ENCODE measurements at places on chromosomes 7 and 10.
A peak's percentile ranks its signal among the peaks of the same experiment; 100 is the strongest.

- DNase-seq = no peak
Observed at GRCh38 chr7:84009051-84009450, 185.5 kb downstream of the SEMA3A start.

GRCh38 chr10:128087884-128088709 lies 38.1 kb downstream of the MKI67 start:
- no peak for DNase-seq

DNA sequence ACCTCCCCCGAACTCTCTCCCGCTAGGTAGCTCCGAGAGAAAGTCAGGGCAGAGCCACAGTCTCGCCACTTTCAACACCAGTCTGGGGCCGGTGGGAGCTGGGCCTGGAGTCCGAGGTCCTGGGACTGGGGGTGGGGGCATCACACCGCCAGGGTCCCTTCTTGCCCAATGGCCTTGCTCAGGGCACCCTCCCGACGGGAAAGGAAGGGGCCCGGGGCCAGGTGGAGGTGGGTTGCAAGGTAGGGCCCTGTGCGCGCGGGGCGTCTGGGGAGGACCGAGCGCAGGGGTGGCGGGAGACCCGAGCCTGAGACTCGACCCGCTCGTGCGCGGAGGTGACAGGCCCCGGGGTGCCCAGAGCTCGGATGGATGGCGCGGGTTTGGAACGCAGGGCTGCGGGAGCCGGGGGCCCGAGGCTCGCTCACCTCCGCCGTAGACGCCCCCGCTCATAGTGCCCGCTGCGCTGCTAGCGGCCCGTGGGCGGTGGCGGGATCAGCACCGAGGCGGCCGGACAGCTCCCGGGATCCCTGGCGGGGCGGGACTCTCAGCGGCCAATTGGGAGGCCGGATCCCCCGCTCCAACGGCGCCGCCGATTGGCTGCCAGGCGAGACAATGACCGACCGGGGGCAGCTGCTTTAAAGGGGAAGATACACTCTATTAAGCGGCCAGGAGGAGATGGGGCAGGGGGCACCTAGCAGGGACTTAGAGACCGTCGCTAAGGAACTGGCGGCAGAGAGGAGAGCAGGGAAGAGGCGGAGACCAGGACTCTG lies at the start of gene ACTL6B:
Gene ACTL6B, minus strand, starts transcription at position 541 of the 767 bp plus-strand sequence. Its CDS starts 94 bp downstream, at position 447.
- DNase-seq = peak; percentile 9

DNA sequence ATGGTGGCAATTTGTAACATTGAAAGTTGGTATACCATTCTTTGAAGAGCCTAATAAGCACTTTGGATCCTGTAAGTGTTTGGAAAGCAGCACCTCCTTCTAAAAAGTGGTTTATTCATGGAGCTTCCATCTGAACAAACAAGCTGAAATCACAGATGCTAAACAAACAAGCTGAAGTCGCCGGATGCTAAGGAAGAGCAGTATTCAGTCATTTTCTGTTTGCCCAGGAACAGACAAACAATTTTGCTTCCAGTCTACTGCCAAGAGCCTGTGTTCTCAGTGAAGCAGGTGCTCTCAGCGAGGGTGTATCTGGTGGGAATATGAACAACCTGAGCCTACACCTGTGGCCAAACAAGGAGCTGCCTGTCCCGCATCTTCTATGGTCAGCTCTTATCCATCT lies 6.3 kb downstream of the COL28A1 start:
- DNase-seq = no peak

- DNase-seq = no peak
Observed at GRCh38 chr7:130302649-130303048, 9.7 kb downstream of the CPA4 start.

DNA sequence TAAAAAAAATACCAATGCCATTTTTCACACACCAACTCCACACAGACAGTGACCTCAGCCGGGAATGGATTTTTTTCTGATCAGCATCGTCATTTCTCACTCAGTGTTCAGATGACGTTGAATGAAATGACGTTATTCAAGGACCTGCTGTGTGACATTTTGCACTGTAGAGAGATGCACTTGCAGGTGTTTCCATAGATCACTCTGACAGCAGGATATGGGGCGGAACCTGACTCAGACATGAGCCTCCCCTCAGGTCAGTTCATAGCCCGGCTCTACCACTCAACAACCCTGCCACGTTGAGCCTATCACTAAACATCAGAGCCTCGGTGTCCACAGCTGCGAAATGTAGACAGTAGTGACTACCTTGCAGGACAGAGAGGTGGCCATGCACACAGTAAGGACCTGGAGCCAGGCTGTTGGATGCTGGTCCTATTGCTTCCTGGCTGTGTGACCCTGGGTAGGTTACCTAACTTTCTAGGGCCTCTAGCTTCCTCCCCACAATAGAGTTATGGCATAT lies 41.4 kb upstream of the ANTXRL start:
- no peak for DNase-seq

GRCh38 chr10:100009283-100009792 lies 409 bp downstream of the DNMBP start:
- DNase-seq = no peak

DNA sequence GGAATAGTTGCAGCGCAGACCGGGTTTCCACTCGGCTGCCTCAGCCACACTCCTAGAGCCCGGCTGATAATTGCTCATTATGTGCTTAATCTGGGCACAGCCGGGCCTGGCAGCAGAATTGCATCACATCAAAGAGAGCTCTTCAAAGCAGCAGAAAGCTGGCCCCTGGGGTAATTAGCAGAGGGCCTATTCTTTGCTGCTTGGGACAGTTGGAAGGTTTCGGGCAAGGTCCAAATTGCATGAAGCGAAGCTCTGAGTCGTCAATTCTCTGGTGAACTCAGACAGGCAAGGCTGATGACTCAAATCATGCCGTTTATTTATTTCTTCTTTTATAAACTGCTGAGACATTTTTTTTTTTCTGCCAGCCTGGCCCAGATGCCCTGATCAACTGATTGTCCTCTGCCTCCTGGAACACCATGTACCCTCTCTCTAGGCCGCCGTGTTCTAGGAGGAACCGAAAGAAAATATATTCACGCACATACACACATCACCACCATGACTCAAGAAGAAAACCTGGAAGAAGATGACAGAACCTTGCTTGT lies 242.2 kb downstream of the RAB11FIP2 start:
- DNase-seq = no peak

DNA sequence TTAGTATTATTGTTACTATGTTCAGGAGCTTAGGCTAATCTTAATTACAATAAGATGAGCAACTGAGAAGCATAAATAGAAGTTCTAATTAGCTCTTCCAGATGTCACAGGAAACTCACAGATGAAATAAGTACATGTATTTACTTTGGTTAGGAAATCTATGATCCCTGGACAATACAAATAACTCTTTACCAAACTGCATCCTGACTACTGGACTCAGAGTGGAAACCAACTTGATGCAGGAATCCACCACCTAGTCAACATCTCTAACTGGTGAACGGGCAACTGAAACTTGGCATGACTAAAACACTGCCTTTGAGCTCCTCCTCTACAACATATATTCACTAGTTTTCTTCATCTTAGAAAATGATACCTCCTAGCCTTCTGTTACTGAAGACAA lies 193.2 kb downstream of the AGMO start:
- no peak for DNase-seq

- DNase-seq = no peak
Observed at GRCh38 chr10:108788891-108789290, 1134.4 kb downstream of the XPNPEP1 start.

DNA sequence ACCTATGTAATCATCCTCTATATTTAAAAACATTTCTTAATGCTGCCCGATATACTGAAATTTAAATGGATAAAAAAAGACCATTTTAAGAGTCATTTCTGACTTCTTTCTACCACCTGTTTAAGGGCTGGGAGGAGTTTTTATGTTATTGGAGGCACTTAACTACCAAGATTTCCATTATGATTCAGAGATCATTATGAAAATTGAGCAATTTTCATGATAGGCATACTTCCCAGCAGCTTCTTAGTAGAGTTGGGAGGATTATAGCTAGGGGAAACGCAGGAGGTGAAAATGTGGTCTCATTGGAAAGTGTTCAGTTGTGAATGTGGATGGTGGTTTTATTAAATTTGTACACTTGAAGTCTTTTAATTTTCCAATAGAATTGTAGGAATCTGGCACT lies 28.4 kb upstream of the FAM204A start:
- DNase-seq = no peak

DNA sequence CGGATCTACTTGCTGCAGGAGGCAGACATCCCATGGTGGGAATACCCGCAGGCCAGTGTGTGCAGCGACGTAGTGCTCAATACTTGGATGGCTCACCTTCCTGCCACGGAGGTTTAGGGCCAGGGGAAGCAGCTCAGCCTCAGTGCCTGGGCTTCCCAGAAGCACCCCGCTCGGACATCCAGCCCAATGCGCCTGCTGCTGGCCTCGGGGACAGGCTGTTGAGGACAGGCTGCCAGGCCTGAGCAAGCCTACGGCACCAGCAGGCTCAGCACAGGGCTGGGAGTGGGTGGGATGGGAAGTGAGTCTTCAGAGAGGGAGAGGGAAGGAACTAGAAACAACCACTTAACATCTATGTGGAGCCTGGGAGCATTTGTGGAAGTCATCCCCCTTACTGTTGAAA lies 441.3 kb upstream of the MGMT start:
- DNase-seq = no peak

DNA sequence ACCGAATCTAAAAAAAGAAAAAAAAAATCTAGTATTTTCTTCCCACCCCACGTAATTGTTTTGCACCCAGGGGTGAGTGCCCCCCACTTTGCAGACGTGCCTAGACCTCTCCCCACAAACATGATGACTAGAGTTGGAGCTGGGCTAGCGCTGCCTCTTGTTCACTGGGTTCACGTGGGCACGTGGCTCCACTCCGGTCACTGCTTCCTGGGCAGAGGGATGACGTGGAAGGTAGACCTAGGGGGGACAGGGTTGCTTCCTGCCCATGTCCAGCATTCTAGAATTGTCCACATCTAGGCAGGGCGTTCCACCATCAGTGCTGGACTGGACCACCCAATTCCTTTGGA lies 861 bp upstream of the LIMK1 start:
- DNase-seq = no peak

DNA sequence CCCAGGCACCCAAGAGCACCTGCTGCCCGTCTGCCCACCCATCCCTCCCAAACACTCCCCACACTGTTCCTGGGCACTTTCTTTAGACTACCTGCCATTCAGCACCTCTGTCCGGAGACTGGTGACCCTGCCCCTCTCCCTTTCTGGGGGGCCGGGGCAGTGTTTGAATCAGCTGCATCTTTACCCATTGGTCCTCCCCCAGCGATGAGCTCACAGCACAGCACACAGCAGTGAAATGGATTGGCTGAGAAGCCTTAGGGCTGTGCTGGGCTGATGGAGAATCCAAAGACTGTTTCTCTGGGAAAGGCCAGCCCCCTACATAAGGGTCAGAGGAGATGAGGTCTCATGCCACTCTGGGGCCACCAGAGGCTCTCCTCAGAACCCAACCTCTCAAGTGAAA lies 40.2 kb downstream of the VWA2 start:
- DNase-seq = no peak

GRCh38 chr7:141001122-141001521 lies 13.6 kb downstream of the MRPS33 start:
- DNase-seq = no peak

GRCh38 chr7:151692721-151693120 lies 173.0 kb upstream of the RHEB start:
- DNase-seq = no peak

- DNase-seq = no peak
Observed at GRCh38 chr7:131035088-131035770, 292.4 kb upstream of the MKLN1 start.

GRCh38 chr10:119333146-119333792 lies 125.9 kb downstream of the GRK5 start:
- peak; percentile 23 for DNase-seq

- no peak for DNase-seq
Observed at GRCh38 chr7:27171637-27172314, 2.3 kb downstream of the HOXA10 start.

GRCh38 chr10:71750124-71750841 lies 23.0 kb downstream of the VSIR start:
- no peak for DNase-seq

DNA sequence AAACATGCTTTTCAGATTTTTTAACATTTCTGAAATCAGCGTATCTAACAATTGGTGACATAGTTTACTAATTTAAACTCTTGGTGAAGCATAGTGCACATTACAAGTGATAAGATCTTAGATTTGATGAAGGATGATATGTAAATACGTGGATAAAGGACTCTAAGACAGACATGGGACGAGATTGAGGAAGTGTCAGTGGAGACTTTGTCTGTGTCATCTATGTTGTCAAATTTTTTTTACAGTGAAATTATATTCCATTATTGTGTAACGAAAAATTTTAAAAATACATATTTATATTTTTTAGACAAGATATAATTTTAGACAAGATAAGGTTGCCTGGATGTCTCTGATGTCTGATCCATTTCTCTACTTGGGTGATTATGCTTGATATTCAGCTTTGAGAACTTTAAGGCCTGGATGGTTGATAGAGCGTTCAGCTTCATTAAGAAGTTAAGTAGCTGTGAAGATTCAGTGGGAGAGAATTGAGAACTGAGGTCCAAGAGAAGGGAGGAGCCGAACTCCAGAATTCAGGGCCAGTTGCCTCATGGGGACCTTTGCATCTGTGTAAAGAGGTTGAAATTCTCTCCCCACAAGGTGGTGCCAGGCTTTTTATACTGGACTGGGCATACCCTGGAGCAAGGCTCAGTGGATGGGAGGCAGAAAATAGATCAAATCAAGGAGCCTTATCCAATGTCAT lies 62.7 kb downstream of the KAT6B start:
- no peak for DNase-seq

GRCh38 chr10:4653160-4653559 lies 172.8 kb upstream of the AKR1E2 start:
- DNase-seq = no peak

DNA sequence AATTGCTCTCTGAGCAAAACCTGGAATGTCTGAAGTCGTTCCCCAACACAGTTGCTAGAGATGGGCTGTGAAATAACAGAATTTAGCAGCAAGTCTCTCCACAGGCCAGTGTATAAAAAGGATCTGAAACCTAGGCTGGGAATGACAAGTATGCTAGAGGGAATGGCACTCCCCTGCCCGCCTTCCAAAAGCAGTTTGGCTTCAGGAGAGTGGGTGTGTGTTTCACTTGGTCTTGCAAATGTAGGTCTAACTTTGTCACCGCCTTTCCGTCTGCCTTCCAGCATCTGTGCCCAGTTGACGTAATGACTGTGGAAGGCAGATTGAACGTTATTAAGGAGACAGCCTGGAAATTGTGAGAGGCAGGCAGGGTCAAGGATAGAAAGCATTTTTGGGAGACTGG lies 18.0 kb upstream of the MTURN start:
- no peak for DNase-seq

DNA sequence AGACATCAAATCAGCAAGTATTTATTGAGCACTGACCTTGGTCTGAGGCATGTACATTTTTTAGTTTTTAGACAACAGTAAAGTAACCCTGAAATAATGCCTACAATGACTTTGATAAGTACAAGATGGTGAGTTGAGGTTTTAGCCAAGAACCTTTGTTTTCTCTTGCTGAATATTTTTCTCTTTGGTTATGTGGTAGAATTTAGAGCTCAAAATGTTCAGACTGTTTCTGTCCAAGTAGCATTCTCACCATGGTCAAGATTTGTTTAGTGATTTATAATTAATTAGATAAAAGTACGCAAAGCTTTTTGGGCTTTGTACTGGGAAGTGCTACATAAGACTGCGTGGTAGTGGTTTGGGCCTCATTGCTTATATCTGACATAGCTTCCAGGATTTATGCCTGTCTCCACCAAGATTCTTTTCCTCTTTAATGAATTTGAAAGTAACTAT lies 102.4 kb downstream of the KAT6B start:
- DNase-seq = no peak
